ENCODE measurements at places on chromosomes 16 and 17.

DNA sequence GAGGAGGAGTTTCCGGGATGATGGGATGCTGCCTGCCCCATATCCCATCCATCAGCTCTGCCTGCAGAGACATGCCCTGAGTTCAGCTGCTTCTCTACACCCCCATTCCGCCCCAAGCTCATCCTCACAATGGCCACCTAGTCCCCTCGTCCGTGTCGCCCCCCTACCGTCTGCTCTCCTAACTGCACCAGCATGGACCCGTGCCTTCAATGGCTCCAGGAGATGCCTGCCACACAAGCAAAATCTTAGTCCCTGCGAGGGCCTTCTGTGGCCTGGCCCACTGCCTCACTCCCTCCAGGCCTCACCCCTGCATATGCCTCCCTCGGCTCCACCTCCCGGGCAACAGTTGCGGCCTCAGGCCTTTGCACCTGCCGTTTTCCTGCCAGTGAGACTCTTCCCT lies 1.8 kb upstream of the TELO2 start:
- no peak for DNase-seq

DNA sequence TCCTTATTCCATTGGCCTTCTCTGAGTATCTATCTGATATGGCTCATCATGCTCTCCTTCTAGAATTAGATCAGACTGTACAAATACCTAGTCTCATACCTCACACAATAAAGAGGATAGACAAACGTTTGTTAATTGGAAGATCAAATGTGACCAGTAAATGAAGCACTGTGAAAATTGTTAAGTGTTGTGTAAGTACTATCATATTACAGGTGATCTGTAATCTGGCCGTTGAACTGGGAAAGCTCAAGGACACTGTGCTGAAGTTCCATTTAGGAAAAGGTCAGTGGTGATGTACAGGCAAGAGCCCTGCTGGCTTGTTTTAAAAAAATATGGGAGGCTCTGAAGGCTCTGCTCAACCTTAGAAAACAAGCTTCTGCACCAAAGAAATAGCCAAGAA lies 38.5 kb upstream of the CORO6 start:
- DNase-seq = no peak

GRCh38 chr17:78541488-78542206 lies 35.5 kb downstream of the DNAH17 start:
- DNase-seq = no peak

- DNase-seq = no peak
Observed at GRCh38 chr17:48139944-48140343, 32.4 kb downstream of the SNX11 start.

DNA sequence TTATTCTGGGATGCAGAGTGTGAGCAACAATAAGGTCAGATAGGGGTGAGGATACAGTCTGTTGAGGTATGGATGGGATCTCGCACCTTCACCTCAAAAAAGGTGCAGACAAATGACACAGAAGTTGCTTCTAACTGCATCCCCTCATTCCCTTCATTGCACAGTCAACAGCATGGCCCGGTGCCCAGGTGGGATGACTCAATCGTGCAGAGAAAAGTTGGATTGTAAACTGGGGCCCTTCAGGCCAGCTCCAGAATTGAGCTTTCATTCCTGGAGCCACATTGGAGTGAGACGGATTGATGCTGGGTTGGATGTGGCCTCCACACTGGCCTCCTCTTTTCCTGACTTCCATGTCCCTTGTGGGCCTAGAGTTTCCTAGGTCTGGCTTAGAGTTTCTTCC lies 977.4 kb downstream of the KCNJ18 start:
- no peak for DNase-seq

GRCh38 chr17:50280801-50281441 lies 6.7 kb downstream of the TMEM92 start:
- no peak for DNase-seq

DNA sequence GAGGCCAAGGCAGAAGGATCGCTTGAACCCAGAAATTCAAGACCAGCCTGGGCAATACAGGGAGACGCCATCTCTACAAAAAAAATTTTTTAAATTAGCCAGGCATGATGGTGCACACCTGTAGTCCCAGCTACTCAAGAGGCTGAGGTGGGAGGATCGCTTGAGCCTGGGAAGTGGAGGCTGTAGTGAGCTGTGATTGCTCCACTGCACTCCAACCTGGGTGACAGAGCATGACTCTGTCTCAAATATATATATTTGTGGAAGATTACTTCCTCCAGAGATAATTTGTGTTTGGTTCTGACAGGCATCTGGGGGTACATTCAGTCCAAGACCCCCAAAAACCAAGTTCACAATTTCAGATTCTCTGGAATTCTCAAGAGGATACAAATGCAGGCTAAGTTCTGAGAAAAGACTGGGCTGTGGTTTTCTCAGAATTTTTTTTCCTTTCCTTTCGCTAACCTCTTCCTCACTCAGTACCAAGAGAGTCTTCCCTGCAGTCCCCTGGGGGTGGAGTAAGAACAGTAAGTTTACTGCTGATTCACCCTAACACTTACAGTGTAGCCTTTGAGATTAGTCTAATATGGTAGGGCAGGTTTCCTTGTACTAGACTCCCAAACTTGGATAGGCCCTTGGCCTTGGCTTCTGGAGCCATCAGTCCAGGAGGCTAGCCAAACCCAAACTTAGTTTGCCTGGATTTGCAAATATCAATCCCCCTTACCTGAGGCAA lies 15.1 kb downstream of the GSDMB start:
- no peak for DNase-seq

DNA sequence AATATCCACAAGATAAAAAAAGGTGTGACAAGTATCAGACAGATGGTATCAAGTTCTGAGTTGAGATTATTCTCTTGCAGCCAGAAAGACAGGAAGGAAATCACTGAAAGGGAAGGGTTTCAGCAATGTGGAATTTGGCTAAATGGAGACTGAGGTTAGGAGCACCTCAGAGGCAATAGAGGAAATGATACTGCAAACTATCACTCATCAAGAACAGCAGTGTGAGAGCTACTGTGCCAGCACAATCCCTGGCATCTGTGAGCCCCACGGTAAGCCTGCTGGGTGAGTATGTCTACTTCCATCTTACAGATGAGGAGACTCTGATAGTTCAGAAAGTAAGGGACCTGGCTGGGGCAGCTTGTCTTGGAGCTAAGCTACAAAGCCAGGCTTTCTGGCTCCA lies 162.0 kb downstream of the SALL1 start:
- DNase-seq = no peak

DNA sequence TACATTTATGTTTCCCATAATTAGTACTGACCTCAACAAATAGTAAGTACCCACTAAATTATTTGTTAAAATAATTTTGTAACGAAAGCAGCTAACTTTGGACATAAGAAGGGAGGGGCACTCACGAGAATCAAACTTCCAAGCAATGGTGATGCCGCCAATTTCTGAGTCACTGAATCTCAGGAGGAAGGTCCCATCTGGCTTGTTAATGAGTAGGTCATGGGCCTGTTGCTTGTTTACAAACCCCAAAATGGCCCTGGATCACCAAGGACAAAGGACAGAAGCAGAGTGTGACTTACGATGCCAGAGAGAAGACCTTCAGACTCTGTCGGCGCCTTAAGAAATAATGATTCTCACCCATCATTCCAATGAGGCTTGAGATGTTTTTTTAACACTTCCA lies 15.8 kb upstream of the GHDC start:
- DNase-seq = no peak

- no peak for DNase-seq
Observed at GRCh38 chr16:4691666-4692412, 1.5 kb upstream of the NUDT16L1 start.

- DNase-seq = no peak
Observed at GRCh38 chr17:61305024-61305423, 94.6 kb upstream of the TBX2 start.

All from hematopoietic multipotent progenitor cell treated with erythropoietin and hydrocortisone succinate and interleukin-3 and kit ligand, for 17 days (in vitro differentiated cells).